ENCODE measurements at places on chromosomes 1 and 21.

DNA sequence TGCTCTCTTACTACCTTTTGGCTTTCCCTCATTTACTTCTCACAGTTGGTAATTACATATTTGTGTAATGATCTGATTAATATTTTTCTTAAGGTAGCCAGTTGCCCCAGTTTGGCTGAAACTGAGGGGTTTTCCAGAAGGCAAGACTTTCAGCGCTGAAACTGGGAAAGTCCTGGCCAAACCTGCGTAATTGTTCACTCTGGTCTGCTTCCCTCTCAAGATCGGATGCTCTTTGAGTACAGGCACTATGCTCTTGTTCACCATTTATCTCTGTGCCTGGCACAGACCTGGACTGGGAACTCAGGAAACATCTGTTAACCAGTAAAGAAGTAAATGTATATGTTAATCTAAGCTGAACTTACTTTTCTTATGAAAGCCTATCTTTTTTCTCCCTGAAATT, 209.6 kb upstream of the HOOK1 start:
- DNase-seq = no peak

GRCh38 chr1:86942743-86943142, 28.3 kb downstream of the HS2ST1 start:
- DNase-seq = no peak

GRCh38 chr1:169250022-169250421, 117.6 kb downstream of the NME7 start:
- DNase-seq = no peak

- DNase-seq = no peak
Observed at GRCh38 chr21:32184065-32184464, 94.8 kb downstream of the MIS18A start.

DNA sequence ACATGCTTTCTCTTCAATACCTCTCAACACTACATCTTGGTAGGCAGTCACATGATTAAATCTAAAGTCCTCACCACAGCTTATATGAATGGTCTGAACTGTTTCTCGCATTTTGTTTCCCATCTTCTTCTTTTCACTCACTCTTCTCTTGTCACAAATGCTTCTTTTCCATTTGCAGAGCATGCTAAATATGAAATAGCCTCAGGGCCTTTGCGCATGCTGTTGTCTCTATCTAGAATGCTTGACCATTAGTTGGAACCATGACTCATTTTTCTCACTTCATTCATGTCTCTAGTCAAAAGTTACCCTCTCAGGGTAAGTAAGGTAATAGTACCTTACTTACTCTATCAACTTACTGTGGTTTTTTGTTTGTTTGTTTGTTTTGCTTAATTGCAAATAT, 239.7 kb downstream of the PTPRC start:
- DNase-seq = no peak

GRCh38 chr1:221783437-221783836, 41.5 kb upstream of the DUSP10 start:
- DNase-seq = no peak

DNA sequence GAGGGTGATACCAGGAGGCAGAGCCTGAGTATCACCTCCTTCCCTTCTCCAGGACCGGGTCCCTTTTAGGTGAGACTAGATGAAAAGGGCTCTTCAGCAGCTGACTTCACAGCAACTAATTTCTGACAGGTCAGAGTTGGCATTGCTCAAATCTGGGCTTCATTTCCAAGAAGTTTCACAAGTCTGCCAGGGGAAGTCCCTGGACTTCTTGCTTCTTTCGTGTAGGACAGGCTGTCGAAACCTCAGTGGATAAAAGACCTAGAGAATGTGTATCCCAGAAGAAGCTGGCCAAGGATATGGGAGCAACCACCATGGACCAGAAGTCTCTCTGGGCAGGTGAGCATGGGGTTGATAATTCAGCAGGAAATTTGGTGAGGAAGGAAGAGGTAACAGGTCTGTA, at the start of gene CHI3L2:
Gene CHI3L2, plus strand, starts transcription at position 280 of the 400 bp plus-strand sequence. Its CDS starts 17 bp downstream, at position 297.
- no peak for DNase-seq

- DNase-seq = no peak
Observed at GRCh38 chr21:45084121-45084520, 9.7 kb downstream of the ADARB1 start.

GRCh38 chr1:228004331-228004855, 2.4 kb upstream of the WNT3A start:
- DNase-seq = peak; percentile 52

- no peak for DNase-seq
Observed at GRCh38 chr1:163652441-163652840, 330.7 kb downstream of the NUF2 start.

- DNase-seq = peak; percentile 50
Observed at GRCh38 chr1:86914998-86915736, 732 bp downstream of the HS2ST1 start.

- DNase-seq = peak; percentile 62
Observed at GRCh38 chr1:181149326-181150125, 61.0 kb downstream of the IER5 start.

- DNase-seq = no peak
Observed at GRCh38 chr1:9395018-9395417, 102.3 kb downstream of the SPSB1 start.

GRCh38 chr1:47468709-47469389, 31.0 kb downstream of the FOXD2 start:
- DNase-seq = no peak

GRCh38 chr21:25331286-25331685, 276.0 kb downstream of the MRPL39 start:
- DNase-seq = no peak

GRCh38 chr1:83615370-83615769, 383.6 kb downstream of the TTLL7 start:
- DNase-seq = no peak

- DNase-seq = no peak
Observed at GRCh38 chr1:205466595-205467220, 10.9 kb upstream of the BLACAT1 start.

DNA sequence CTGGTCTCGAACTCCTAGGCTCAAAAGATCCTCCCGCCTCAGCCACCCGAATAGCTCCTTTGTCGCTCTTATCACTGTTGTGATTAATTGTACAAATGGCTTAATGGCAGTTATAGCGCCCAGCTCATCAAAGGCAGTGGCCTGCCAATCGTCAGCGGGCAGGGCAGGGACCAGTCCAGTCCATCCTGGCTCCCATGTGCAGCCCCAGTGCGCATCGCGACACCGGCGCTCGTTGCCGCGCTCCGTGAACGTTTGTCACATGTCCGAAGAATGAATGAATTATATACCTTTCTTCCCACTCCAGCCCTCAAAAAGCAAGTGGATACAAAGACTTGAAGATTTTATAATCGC, 18.4 kb downstream of the MTX1 start:
- DNase-seq = peak; percentile 55

GRCh38 chr1:9349331-9349851, 56.7 kb downstream of the SPSB1 start:
- no peak for DNase-seq

DNA sequence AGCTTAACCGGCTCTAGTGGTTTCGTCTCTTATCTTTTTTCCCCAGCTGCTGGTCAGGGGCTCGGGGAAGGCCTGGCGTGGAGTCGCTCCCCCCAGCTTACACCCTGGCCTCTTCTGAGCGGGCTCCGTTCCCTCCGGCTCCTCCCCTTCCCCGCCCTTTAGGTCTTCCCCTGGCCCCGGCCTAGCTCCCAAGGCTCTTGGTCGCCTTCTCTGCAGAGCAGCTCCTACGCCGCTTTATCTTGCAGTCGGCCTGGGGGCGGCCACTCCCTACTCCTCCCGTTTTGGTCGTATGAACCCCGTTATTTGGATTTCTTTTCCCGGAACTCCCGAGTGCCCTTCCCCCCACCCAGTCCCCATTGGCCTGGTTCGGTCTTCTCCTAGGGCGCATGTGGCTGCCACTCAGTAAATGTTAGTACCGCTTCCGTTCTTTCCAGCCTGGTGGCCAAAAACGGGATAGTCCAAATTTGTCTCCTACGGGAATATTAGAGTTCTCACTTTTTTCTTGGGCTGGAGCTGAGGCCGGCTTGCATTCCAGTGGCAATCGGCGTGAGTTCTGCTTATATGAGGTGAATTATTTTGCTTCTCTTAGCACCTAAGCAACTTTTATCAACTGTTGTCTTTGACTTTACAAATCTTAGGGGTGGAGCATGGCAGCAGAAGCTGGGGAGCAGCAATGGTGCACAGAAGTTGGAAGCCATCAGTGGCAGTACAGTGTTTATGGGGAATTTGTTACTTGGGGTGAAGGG, 467 bp downstream of the THRAP3 start:
- no peak for DNase-seq

GRCh38 chr1:228136901-228137300, 3.2 kb upstream of the GUK1 start:
- no peak for DNase-seq

GRCh38 chr1:20974951-20975350, 187.8 kb upstream of the HP1BP3 start:
- no peak for DNase-seq

- no peak for DNase-seq
Observed at GRCh38 chr1:208455821-208456220, 211.6 kb upstream of the PLXNA2 start.

DNA sequence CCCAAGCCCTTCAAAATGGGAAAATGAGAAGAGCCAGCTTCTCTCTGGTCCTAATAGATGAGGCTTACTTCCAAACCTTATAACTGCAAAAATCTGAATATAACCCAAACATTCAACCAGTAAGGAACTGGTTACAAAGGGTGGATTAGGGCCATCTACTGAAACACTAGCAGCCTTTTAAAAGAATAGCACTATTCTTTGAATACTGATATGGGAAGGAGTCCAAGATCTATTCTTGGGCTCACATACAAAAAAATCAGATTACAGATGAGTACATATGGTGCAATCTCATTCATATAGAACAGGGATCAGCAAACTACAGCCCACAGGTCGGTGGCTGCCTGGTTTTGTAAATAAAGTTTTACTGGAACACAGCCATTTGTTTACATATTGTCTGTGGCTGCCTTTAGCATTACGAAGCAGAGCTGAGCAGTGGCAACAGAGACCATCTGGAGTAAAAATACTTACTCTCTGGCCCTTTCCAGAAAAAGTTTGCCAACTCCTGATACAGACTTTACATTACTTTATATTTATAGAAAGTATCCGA, 167.7 kb downstream of the ZSCAN20 start:
- no peak for DNase-seq

DNA sequence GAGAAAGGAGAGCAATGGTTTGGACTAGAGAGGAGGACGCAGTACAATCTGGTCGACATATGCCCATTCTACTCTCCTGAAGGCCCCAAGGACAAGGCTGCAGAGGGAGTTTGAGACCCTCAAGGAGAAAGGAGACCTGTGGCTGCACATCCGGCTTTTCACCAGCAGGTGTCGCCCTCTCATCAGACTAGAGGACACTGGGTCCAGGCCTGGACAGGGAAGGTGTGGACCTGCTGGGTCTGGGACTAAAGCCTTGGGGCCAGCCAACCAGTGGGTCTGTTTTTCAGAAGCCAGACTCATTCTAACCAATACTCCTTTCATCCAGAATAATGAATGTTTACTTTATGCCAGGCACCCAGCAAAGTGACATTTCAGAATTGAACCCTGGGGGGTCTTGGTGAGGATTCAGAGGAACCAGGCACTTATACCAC, 5.0 kb downstream of the SRARP start:
- DNase-seq = peak; percentile 71

DNA sequence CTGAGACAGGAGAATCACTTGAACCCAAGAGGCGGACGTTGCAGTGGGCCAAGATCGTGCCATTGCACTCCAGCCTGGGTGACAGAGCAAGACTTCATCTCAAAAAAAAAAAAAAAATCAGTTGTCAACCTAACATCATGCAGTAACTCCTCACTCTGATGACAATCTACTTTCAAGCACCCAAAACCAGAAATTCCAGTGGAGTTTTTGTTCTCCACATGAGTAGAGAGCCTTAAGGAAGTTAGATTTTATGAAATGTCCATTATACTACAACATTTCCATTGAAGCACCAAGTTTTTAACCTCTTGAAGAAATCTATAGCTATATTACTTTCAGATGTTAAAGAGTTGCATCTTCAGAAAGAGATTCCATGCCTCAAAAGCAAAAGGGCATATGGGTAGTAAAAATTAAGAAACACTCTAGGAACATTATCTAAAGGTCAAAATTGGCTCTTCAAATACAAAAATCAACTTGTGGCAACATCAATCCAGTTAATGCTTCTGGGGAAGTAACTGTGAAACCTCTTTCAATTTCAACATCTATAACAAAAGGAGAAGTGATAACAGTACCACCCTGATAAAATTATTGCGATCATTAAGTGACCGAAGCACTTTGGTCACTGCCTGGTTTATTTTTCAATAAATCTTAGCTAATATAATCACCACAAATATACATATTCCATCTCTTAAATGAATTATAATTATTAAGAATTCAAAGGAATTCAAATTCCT, 7.7 kb downstream of the LPGAT1 start:
- DNase-seq = no peak

DNA sequence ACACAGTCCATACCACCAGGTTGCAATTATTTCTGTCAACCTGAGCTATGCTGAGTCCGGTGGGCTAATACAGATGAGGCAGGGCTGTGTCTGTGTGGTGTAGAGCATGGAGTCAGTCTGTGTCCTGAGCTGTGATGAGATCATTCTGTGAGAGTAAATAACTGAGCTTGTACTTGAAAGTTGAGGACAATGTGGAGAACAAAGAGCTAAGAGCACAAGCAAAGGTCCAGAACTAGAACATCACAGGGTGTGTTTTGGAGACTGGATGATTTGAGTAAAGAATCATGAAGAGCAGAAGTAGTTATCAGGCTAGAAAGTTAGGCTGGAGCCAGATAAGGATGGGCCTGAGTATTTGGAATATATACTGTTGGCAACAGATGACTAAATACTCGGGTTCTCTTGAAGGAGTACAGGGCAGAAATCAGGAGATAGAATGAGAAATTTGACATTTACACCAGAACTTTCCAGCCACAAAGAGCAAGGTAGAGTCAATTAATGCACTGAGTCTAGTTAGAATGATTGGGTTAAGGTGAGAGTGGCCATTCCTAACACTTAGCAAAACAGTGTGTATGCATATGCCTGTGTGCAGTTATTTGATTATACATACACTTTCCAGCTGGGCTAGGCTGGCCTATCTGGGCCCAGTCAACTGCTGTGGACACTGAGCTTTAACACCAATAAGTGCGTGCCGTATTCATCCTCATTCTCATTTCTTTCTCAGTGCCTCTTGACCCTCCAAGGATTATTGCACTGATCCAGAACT, 48.8 kb downstream of the LEPR start:
- no peak for DNase-seq

- DNase-seq = no peak
Observed at GRCh38 chr1:27106561-27107323, 48.2 kb downstream of the SLC9A1 start.

- no peak for DNase-seq
Observed at GRCh38 chr1:14217384-14217783, 381.1 kb upstream of the KAZN start.
